Stimulated activated CD8-positive, alpha-beta memory T cell treated with anti-CD3 and anti-CD28 coated beads, Interleukin-7, amount 100 ng/mL, for 24 hours (primary cell): ENCODE measurements at places on chromosomes 4 and X.

- no peak for DNase-seq
These were observed 42.8 kb downstream of the ADRA2C start for GRCh38 chr4:3809028-3809427.

- no peak for DNase-seq
These were observed 3.2 kb upstream of the POU3F4 start for GRCh38 chrX:83504721-83505479.

- DNase-seq = no peak
These were observed 533 bp downstream of the GPR173 start for GRCh38 chrX:53049127-53049517.

DNA sequence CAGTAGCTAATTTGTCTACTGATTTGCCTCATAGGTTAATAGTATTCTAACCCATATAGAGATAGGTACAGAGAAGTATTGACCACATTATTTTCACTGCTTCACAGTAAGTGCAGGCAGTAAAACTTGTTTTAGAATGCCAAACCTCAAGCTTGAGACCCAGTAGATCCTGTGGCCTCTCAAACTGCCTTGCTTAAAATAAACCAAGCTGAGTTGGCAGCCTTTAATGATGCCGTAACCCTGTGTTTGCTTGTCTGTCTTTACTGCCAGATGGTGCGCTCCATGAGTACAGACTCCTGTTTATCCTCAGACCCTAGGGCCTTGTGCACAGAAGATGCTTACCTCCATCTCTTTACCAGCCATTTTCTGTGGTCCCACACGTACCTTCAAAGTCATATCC lies 50.8 kb downstream of the ANXA3 start:
- no peak for DNase-seq

- DNase-seq = no peak
These were observed 29.1 kb downstream of the TBL1X start for GRCh38 chrX:9493936-9494335.

GRCh38 chr4:121330180-121330665 lies 50.6 kb downstream of the QRFPR start:
- no peak for DNase-seq

DNA sequence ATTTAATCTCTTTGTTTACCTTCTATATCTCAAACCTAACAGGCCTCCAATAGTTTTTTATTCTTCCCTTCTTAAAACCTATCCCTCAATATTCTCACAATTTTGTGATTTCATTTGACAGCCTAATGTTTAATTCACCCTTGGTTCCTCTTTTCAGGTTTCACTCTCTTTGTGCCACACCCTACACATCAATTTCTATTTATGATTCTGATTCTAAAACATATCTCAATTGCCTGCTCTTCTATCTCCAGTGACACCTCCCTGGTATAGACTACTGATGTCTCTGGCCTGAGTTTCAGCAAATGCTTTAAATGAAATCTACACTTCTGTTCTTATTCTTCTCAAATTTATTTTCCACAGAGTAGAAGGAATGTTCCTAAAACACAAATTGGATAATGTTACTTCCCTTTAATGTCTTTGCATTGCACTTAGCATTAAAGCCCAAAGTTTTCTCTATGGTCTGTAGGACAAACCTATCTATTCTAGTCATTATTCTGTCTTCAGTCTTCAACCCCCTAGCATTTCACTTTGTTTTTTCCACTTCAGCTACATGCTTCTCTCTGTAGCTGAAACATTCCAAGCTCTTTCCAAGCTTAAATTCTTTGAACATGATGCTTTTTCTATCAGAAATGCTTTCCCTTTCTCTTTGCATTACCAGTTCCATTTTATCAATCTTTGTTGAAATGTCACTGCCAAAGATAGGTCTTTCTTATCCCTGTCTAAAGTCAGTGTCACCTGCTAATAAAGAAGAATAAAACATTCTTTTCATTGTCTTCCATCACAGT lies 622.0 kb downstream of the CENPC start:
- no peak for DNase-seq

DNA sequence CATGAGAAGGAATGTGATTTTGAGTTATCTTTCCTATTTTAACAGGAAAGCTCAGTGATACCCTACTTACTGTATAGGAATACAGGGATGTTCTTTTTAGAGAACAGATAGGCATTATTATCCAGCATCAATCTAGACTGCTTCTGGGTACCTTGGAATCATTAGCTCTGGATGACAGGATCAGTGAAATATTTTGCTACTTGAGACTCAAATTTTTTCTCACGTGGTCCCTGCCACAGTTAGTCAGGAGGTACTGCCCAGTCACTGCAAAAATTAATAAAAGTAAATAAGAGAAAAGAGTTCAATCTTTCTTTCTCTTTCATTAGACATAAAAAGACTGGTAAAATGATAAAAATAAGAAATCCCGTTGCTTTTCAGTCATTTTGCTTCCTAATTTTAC lies 5.5 kb downstream of the ZNF827 start:
- no peak for DNase-seq

DNA sequence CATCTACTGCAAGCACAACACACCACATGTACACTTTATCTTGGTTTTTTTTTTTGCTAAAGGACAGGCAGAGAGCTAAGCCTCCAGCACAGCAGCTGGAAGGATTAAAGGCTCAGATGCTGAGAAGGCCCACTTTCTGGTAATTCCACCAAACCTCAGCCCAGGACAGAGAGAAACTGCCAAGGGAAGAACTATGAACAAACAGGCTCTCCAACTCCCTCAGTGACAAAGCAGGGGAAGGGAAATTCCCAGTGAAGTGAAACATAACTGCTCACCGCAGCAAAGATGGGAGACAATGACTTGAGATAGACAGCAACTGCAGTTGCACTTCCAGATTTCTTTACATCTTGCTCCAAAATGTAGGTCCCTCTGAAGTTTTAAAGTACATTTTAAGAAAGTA lies 4.8 kb downstream of the PROM1 start:
- no peak for DNase-seq

GRCh38 chr4:162151386-162151785 lies 12.4 kb downstream of the FSTL5 start:
- DNase-seq = no peak

GRCh38 chrX:20269848-20270561 lies 3.3 kb upstream of the RPS6KA3 start:
- no peak for DNase-seq

DNA sequence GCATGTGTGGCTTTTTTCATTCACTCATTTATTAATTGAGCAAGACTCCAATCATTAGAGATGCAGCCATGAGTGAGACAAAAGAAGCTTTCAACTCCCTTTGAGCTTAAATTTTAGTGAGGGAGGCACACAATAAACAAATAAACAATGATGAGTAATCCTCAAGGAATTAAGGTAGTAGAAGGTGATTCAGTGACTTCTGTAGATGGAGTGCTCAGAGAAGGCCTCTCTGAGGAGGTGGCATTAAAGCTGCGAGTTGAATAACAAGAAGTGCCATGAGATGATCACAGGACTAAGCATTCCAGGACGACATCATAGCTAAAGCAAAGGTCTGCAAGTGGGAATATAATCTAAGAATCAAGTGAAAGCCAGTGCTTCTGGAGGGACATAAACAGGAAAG lies 77.6 kb downstream of the NWD2 start:
- no peak for DNase-seq

- DNase-seq = no peak
These were observed 62.6 kb downstream of the FAM114A1 start for GRCh38 chr4:38930204-38930603.

DNA sequence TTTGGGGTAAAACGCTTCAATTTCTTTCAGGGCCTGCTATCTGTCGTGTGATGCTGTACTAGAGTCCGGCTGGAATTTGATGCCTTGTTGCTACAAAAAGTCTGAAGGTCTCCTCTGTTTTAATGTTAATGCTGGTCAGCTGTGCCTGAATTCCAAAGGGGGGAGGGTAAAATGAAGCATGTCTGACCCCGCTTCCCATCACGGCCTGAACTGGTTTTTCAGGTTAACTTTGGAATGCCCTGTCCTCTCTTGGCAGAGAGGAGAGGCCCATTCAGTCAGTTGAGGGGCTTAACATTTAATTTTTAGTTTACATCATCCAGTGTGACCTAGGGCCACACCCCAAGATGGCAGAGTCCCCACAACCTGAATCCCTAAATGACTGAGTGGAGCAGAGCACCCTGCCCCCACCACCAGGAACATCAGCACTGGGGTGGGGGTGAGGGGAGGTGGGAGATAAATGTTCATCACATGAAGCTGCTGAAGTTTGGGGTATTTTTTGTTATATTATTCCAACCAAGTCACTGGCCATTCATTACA lies 47.9 kb upstream of the GPR78 start:
- DNase-seq = no peak

GRCh38 chr4:129254526-129254925 lies 158.6 kb downstream of the C4orf33 start:
- no peak for DNase-seq

DNA sequence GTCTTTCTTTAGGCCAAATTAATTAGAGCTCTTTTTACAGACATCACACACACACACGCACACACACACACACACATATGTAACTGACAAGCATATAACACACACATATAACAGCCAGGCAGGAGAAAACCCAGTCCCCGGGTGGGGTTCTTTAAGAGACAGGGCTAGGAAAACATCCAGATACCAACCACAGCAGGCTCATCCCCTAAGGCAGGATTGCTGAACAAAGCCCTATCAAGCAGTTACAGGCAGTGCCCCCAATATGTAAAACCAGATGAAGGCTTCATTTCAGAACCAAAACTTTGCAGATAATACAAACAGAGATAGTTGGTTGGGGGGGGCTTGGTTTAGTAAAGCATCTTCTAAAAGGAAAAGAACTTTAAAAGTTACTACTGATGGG lies 18.0 kb upstream of the FAM47E start:
- no peak for DNase-seq

DNA sequence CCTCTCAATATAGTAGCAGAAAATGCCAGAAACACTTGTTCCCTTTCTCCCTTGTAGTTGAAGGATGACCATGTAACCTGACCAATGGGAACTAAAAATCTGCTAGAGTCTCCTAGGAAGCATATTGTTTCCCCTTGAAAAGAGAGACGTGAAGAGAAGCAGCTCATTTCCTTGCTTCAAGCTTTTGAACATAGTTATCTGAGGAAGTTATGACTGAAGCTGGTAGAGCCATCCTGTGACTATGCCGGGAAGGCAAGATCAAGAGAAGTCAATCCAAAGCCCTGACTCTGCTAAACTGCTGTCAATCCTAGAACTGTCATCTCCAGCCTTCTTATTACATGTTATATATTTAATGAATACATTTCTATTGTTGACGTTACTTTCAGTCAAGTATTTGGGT lies 66.6 kb downstream of the EIF4E start:
- no peak for DNase-seq

- DNase-seq = no peak
These were observed 2.6 kb upstream of the TRPC5 start for GRCh38 chrX:112085149-112085548.

- DNase-seq = no peak
These were observed 19.1 kb upstream of the PRRG3 start for GRCh38 chrX:151676196-151676595.

GRCh38 chrX:110201799-110202198 lies 116.1 kb downstream of the AMMECR1 start:
- DNase-seq = no peak

DNA sequence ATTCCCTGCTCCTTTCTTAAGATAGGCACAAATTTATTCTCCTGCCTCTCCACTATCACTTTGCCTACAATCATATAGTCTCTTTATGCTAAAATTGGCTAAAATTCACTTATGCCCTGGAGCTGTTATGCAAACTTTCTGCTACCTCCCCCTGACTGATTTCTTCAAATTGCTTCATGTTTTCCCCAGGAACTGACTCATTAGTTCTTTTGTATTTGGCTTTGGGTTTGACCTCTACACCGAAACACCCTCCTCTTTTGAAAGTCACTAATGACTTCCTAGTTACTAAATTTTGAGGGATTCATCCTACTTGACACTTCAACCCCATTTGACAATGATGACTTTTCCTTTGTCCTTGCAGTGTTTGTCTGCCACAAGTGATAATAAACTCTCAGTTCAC lies 222.6 kb downstream of the NDST4 start:
- DNase-seq = no peak

GRCh38 chr4:70703619-70704214 lies 15.4 kb downstream of the UTP3 start:
- no peak for DNase-seq

DNA sequence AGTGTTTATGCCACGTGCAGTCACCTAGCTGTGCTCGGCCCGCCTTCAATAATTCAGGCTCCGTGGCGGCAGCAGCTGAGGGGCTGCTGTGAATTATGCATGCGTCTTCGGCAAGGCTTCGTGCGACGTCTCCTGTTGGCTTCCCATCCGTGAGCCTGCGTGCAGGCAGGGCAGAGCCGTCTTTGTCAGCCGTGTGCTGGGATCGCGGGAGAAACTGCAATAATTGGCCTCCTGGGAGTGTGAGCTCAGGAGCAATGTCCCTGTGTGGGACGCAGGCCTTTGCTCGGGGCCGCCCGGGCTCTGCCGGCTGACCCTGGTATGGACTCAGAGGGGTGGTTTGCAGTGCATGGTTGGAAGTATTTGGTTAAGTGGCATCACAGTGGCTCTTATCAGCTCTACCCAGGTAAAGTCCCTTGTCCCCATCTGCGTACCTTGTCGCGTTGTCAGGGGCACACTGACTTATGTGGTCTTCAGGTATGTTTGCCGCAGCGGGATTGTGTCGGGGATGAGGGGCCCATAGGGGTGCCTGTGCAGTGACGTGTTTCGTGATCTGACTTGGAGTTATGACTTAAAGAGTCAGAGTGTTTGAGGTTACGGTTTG lies 34.5 kb upstream of the HGFAC start:
- DNase-seq = no peak

DNA sequence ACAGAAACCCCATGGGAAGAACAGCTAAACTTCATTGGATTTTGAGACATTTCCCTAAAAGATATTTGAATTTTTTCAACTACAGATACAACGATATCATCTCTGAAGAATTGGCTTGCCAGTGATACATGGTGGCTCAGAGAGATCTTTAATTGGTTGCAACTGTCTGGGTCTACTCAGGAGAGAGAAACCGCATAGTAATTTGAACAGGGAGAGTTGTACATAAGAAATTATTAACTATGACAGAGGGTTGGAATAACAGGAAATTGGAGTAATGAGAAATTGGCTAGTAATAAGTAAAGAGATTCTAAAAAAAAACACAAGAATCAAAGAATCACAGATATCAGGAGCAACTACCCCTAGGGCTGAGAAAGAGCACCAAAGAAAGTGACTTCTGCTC lies 118.4 kb downstream of the KLHL13 start:
- no peak for DNase-seq

DNA sequence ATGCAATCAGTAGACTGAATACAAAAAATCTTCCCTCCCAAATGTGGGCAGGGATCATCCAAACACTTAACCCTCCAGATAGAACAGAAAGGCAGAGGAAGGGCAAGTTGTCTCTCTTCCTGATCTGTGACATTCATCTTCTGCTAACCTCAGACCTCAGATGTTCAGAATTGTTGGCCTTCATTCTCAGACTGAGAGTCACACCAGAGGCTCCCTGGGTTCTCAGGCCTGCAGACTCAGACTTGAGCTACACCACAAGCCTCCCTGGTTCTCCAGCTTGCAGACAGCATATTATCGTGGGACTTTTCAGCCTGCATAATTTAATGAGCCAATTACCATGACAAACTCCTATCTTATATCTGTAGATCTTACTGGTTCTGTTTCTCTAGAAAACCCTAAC lies 1471.6 kb upstream of the ADGRL3 start:
- no peak for DNase-seq
